ENCODE measurements at places on chromosomes 1 and 21.

DNA sequence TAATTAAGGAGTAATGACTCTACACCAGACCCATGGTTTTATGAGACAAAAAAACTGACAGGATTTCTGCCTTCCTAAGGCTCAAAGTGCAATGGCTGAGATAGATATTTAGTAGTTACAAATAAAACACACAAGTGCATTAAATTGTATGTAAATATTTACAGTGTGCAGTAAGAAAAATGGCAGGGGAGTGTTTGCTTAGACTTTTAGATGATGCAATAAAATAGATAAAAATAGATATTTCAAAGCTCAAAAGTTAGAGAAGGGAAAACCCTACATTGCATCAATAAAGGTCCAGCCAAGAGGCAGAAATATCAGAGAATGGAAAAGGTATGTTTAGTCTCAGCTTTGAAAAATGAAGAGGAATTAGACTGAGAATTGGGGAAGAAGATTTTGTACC is 226.3 kb upstream of the FGGY start:
- no peak for DNase-seq

DNA sequence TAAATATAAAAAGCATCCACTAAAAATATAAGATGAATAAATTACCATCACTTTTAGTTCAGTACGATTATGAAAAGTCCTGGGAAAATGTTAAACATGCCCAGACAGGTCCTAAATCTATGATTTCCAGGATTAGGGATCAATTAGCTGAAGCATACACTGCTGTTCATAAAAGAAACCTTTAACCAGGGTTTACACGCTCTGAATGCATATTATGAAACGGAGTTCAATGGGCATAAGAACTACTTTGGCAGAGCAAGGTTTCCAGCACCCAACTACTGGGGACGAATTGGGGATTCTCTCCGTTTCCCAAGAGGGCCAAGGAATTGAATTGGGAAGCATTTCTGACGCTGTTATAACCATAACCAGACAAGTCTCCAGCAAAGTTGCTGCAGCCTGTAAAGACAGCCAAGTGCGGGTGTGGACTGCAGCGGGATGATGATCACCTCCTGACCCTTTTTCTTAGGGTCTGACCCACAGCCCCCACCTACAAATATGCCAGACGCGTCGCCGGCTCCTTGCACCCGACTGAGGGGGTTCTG is 1.6 kb downstream of the SLC30A1 start:
- DNase-seq, result no peak

DNA sequence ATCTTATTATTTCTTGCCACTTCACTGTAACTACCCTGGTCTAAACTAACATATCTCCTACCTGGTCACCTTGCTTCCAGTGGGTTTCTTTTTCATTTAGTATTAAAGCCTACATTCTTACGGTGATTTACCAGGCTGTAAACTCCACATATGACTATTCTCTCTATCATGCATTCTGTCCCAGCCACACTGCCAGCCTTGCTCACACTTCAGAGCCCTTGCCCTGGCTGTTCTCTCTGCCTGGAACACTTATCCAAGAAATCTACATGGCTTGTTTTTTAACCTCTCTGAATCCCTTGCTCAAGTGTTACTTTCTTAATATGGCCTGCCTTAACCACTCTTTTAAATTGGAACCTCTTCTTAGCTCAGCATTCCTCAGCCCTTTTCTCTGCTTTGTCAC is 212.7 kb downstream of the GPR52 start:
- DNase-seq, result no peak

DNA sequence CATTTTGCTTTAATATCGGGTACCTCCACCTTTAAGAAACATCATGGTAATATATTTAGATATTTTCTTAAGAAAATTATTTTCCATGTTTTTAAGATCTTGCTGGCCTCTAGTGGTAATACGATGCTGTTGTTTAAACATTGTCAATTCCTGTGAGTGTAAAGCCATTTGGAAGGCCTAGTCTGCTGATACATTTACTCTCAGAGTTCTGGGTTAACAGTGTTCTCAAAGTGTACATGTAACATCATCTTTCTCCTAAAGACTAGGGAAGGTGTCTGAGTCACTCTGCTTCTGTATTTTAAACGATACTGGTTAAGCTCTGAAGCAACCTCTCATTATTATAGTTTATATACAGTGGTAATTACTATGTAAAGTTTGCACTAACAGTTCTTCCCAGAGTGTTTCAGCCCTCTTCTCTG is 189.1 kb downstream of the RASAL2 start:
- no peak for DNase-seq

GRCh38 chr1:15311880-15312279 is 64.9 kb downstream of the FHAD1 start:
- DNase-seq, result no peak
